ENCODE measurements at places on chromosomes 6 and 20. TPM values are rescaled to one million over a fixed set of nuclear protein-coding genes. Genes with fewer than 3 reads are reported as not detected.

GRCh38 chr20:42678895-42679294 is 510.8 kb downstream of the PTPRT start:
- no peak for DNase-seq

DNA sequence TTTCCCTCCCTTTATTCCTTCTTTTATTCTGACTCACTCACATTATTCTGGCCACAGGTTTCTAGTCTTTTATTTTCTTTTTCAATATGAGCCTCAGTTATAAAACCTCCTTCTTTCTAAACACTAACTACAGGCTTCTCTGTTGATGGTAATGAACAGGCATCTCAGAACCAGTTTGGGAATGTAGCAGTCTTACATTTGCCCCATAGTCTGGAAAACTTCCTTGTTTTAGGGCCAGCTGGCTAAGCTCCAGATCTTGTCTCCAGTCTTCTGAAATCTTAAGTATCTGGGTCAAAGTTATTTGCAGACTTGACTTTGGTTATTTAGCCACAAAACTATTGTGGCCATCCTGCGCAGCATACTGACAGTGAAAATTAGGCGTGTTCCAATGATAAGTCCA is 97.0 kb upstream of the MAN1A1 start:
- peak; percentile 36 for DNase-seq

DNA sequence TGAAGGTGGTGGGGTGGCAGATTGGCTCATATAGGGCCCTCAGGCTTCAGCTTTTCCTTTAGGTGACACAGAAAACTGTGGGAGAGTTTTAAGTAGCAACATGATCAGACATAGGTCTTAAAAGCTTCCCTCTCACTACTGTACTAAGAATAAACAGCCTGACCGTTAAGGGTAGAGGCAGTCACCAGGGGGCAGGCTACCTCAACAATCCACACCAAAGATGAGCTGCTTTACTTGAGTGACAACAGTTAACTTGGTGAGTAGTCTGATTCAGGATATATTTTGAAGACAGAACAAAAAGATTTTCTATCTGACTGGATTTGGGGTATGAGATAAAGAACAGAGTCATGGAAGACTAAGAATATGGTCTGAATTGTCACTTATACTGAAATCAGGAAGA is 193.1 kb upstream of the SHLD1 start:
- DNase-seq: peak; percentile 23

DNA sequence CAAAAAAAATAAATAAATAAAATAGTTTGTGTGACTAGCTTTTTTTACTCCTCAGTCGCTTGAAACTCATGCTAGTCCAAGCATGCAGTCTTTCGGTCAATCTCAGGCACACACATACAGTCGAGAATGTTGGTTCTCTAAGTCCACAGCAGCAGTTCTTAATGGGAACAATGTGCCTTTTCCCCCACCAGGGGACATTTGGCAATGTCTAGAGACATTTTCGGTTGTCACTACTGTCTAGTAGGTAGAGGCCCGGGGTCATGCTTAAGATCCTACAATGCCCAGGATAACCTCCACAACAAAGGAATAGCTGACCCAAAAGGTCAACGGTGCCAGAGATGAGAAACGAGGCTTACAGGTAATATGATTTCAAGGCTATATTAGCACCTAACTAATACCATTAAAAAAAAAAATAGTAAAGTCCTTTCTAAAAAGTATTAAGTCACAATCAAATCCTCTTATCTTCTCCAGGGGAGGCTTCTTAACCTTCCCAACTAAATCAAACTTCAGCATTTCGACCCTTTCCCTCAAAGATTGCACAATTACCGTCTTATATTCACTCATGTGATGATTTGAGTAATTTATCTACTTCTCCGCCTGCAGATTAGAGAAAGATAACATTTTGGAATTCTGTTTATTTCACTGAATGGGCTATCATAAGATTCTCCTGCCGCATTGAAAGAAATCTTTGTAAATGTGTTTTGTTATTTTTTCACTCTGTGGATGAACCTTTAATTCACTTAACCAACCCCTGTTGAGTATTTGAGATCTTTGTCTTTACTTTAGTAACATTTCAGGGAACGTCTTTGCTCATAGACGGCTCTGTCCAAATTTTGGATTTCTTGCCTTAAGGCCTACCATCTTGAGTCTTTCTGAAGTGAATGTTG is 8.1 kb upstream of the SALL4 start:
- no peak for DNase-seq

GRCh38 chr6:116287689-116288282 is 8.1 kb upstream of the TSPYL1 start:
- DNase-seq: no peak

Gene ANKRD6
- polyA plus RNA-seq: 7.5 TPM

Data from heart right ventricle (tissue), 16 donors.